ENCODE measurements at places on chromosomes 3 and 15. TPM values are rescaled to one million over a fixed set of nuclear protein-coding genes. Genes with fewer than 3 reads are reported as not detected.

The ALG1L2 gene
- total RNA-seq: not detected

The DGKG gene
- 2.2 TPM for total RNA-seq

The ROPN1 gene
- total RNA-seq: not detected

The XCR1 gene
- not detected for total RNA-seq

The PRTG gene
- total RNA-seq: 1.0 TPM

The CFAP100 gene
- not detected for total RNA-seq

The GATA2 gene
- total RNA-seq: 6.7 TPM

The NCKIPSD gene
- 4.6 TPM for total RNA-seq

The PRSS50 gene
- not detected for total RNA-seq

The ZPLD1 gene
- total RNA-seq: not detected

The GOLGA6L10 gene
- under 0.01 TPM for total RNA-seq

The ANKRD63 gene
- total RNA-seq: not detected

All from dermis microvascular lymphatic vessel endothelial cell (primary cell).